ENCODE measurements at places on chromosomes 1 and 21. TPM values are rescaled to one million over a fixed set of nuclear protein-coding genes. Genes with fewer than 3 reads are reported as not detected.
A peak's percentile ranks its signal among the peaks of the same experiment; 100 is the strongest.

Gene ATP13A2
- 24.7 TPM for total RNA-seq

Gene BTBD8
- total RNA-seq: 3.2 TPM

Gene FCER1G
- 0.49 TPM for total RNA-seq

Gene HSD3B1
- not detected for total RNA-seq

DNA sequence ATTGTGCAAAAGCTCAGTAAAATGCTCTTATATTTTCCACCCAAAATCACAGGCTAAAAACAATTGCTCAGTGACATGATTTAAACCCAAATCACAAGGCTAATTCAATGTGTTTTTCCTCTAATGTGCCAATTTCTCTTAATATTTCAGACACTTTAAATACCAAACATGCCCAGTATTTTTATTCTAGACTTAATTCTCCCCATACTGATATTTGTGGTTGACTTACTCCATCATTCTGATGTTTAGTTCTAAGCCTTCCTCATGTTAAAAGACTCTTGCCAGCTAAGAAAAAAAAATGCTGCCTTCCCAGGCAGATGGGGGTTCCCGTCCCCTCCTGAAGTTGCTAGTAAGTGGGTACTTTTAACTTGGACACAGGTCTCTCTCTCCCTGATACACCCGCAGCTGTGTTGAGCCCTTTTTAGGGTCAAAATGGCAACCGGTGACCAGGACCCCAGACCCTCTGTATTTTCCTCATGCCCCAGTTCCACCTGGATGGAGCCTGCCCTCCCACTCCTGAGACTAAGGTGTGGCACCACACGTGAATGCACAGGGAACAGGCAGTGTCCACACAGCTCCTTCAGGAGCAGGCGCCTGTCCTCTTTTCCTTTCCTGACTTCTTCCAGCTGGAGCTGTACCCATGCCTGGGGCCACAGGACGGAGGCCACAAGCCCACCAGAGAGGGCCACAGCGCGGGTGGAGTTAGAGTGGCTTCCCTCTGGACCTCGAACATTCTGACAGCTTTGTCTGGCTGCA is 118.9 kb downstream of the RIPK4 start:
- no peak for DNase-seq

DNA sequence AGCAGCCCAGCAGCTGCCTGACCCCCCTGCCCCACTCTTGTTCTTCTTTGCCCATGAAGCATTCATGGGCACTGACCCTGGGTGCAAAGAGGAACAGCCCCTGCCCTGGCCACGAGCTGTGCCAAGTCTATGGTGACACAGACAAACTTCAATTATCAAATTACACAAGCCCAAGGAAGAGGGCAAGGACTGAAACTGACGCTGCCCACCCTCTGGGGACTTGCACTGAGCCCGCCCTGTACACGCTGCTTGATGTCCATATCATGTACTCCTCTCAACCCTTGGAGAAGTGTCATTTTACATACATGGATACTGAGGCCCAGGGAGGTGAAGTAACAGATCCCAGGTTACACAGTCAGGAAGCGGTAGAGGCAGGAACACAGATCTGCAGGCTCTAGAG is 32.1 kb downstream of the NKAIN1 start:
- no peak for DNase-seq

Gene SYCP1
- not detected for total RNA-seq

Gene FALEC
- total RNA-seq: 0.89 TPM

DNA sequence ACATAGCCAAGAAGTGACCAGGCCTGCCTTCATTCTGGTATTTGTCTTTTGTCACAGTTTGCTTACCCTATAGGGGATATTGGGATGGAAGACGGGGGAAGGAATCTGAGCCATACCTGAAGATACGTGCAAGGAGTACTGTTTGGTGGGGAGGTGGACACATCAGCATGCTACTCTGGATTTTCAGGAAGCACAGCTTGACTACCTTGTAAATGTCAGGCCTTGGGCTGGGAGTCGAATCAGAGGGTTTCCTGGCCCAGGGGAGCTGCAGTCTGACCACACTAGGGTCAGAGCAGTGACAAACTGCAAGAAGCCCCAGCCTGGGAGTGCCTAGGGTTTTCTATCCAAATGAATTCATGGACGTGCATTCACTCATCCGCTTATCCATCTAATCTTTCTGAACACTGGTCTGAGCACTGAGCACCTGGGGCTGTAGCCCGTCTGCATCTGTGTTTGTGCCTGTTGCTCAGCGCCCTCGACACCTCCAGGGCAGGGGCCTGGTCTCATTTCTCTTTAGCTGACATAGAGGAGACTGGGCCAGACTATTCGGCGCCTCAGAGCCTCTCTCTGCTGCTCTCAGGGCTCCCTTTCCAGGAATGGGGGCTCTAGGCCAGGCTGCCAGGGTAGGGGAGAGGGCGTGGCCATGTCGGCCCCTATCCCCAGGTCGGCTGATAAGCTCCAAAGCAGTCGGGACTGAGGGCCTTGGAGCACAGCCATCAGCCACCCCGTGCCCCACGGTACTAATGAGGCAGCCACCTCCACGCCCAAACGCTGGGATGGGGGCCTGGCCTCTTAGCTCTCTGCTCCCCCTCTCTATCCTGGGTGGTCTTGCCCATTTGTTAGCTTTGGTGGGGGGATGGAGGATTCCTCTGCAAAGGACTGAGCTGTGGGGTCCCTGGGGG is 47.0 kb upstream of the SLC2A1 start:
- DNase-seq: no peak

Gene TSSK3
- total RNA-seq: 1.2 TPM

Gene FCRL6
- not detected for total RNA-seq

- DNase-seq: no peak
Observed at GRCh38 chr1:39342776-39343175, 138.3 kb downstream of the MACF1 start.

- DNase-seq: no peak
Observed at GRCh38 chr21:37249112-37249904, 17.8 kb downstream of the VPS26C start.

DNA sequence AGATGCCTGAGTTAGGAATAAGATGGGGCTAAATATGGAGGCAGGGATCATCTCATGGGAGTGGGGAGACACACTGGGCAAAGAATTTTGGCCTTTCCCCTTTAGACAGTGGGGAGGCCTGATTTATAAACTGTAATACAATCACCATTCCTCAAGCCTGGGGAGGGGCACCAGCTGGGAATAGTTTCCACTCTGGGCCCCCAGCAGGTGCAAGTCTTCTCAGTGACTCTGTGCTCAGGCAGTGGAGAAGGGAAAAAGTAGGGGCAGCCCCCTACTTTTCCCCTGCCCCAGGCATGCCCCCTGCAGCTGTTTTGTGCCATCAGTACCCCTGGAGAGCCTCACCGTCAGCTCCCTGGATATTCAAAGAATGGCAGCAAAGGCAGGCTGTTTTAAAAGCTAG is 19.1 kb downstream of the COA7 start:
- no peak for DNase-seq

GRCh38 chr1:183696981-183697380 is 43.9 kb upstream of the APOBEC4 start:
- no peak for DNase-seq

Gene OR2L8
- total RNA-seq: 0.45 TPM

DNA sequence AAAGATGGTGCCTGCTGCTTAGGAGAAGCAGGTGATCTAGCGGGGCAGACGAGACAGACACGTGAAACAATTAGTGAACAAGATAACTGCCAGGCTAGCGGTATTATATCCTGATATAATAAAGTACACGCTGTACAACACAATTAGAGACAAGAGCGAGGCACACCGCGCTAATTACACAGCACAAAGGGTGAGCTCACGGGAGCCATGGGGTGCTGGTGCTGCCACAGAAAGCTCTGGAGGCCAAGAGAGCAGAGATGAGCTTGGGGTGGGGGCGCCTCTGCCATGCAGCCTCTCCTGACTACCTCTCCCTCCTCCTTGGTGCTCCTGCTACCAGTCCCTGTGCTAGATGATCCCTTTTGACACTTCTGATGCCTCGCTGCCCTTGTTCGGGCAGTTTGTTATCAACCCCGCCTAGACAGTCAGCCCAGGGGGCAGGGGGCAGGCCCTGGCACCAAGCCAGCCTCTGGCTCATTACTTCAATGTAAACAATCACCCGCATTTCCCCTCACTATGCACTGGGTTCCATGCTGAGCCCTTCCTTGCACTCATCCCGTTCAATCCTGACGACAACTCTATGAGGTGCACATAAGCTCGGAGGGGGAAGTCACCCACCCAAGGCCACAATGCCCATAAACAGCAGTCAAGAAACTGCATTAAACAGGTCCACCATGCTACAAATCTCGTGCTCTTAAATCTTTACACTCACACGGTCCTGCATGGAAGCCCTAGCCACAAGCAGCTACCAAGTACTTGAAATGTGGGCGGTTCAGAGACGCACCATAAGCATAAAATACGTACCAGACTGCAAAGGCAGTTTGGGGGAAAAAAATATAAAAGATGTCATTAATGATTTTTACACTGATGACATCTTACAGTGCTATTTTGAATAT is 103.0 kb downstream of the SSBP3 start:
- no peak for DNase-seq

GRCh38 chr1:64984737-64985136 is 18.4 kb upstream of the JAK1 start:
- DNase-seq: no peak

GRCh38 chr21:43907751-43908150 is 42.7 kb downstream of the AGPAT3 start:
- no peak for DNase-seq

Gene ERICH3
- total RNA-seq: not detected

GRCh38 chr1:226870026-226870400 is 403 bp upstream of the PSEN2 start:
- DNase-seq: no peak

DNA sequence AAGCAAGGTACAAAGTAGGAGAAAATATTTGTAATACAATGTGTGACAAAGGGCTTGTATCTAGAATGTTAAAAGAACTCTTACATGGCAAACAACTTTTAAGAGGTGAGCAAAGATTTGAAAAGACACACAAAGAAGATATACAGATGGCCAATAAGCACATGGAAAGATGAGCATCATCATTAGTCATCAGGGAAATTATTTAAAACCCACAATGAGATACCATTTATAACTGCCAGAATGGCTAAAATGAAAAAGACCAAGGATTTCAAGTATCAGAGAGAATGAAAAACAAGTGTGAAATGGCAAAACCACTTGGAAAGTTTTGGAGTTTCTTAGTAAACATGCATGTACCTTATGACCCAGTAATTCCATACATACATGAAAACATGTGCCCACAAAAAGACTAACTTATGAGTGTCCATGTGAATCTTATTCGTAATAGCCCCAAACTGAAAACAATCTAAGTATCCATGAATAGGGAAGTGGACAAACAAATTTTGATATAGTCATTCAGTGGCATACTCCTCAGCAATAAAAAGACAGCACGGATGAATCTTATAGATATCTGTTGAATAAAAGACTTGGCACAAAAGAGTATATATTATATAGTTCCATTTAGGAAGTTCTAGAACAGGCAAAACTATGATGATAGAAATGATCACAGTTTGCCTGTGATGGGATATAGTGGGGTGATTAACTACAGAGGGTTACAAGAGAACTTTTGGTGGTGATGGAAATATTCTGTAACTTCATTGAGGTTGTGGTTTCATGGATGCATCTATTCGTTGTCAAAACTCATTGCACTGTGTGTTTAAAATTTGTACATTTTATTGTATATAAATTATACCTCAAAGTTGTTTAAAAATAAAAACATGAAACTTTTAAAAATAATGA is 82.0 kb downstream of the DISP1 start:
- no peak for DNase-seq

- DNase-seq: no peak
Observed at GRCh38 chr1:60833173-60833572, 249.2 kb upstream of the NFIA start.

DNA sequence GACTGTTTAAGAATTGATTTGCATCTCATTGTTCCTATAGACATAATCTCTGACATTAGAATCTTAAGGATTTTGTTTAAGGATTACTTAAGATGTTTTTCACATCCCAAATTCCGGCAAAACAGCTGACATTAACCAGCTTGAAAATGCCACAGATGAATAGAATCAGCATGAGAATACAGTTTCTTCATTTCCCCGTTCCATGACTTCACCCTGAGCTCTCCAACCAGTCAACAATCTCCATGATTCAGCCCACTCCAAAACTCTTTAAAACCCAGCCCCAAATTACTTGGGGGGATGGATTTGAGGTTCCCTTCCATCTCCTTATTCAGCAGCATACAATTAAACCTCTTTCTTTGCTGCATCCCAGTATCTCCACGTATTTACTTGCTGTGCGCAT is 201.0 kb downstream of the LYPLAL1 start:
- no peak for DNase-seq

- DNase-seq: peak; percentile 17
Observed at GRCh38 chr1:100538913-100539835, 1.2 kb downstream of the GPR88 start.

Gene SAMD11
- not detected for total RNA-seq

Gene B3GALT5
- total RNA-seq: 0.02 TPM

Gene RGS13
- total RNA-seq: not detected

Gene LAMC2
- total RNA-seq: not detected

- DNase-seq: no peak
Observed at GRCh38 chr1:198833706-198834503, 195.1 kb downstream of the PTPRC start.

DNA sequence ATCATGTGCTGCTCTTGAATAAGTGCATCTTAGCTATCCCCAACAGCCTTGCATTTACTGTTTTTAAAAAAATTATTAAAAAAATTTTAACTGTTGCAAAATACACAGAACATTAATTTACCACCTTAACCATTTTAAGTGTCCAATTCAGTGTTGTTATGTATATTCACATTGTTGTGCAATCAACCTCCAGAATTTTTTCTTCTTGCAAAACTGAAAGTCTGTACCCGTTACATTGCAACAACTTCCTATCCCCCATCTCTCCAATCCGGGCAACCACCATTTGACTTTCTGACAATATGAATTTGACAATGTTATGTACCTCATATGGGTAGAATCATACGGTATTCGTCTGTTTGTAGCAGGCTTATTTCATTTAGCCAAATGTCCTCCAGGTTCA is 83.1 kb downstream of the FMN2 start:
- DNase-seq: no peak

- DNase-seq: no peak
Observed at GRCh38 chr1:245062741-245063305, 92.0 kb upstream of the KIF26B start.

DNA sequence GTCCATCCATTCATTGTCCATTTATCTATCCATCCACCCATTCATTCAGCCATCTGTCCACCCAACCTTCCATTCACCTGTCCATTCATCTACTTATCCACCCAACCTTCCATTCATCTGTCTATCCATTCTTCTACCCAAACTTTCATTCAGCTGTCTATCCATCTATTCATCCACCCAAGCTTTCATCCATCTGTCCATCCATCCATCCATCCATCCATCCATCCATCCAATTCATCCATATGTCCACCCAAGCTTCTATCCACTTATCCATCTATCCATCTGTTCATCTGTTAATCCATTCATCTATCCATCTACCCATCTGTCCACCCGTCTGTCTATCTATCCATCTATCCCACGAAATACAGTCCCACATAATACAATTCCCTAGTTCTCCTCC is 21.6 kb upstream of the MAN1C1 start:
- no peak for DNase-seq

GRCh38 chr1:175015243-175015642 is 8.0 kb downstream of the MRPS14 start:
- no peak for DNase-seq

GRCh38 chr1:187691439-187691838 is 862.7 kb downstream of the PLA2G4A start:
- DNase-seq: no peak

Gene ARID1A
- 116 TPM for total RNA-seq

Measured in activated naive CD4-positive, alpha-beta T cell treated with anti-CD3 and anti-CD28 coated beads, Interleukin-2, amount 50 U/mL, for 72 hours (primary cell).